ENCODE measurements at places on chromosomes 5 and 9.

- peak; percentile 78 for DNase-seq
These were observed 865 bp upstream of the SLC22A4 start for GRCh38 chr5:132293066-132293991.

- DNase-seq = no peak
These were observed 12.0 kb upstream of the TOR2A start for GRCh38 chr9:127746959-127747569.

GRCh38 chr9:133242991-133243390 lies 32.0 kb downstream of the ABO start:
- no peak for DNase-seq

DNA sequence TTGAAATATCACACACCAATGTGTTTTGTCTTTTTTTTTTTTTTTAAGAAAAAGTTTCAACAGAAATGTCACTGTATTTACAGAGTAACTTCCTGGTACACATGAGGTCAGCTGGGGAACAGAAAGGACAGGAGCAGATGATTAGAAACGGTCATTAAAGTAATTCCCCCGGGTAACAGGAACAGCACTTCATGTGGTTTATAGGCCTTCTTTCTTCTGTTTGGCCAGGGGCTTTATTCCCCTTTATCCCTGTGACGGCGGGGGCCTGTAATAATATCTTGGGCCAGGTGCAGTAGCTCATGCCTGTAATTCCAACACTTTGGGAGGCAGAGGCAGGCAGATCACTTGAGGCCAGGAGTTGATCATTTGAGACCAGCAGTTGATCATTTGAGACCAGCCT lies 30.5 kb upstream of the MSH3 start:
- no peak for DNase-seq

GRCh38 chr9:108056805-108057386 lies 567.3 kb upstream of the KLF4 start:
- DNase-seq = no peak

DNA sequence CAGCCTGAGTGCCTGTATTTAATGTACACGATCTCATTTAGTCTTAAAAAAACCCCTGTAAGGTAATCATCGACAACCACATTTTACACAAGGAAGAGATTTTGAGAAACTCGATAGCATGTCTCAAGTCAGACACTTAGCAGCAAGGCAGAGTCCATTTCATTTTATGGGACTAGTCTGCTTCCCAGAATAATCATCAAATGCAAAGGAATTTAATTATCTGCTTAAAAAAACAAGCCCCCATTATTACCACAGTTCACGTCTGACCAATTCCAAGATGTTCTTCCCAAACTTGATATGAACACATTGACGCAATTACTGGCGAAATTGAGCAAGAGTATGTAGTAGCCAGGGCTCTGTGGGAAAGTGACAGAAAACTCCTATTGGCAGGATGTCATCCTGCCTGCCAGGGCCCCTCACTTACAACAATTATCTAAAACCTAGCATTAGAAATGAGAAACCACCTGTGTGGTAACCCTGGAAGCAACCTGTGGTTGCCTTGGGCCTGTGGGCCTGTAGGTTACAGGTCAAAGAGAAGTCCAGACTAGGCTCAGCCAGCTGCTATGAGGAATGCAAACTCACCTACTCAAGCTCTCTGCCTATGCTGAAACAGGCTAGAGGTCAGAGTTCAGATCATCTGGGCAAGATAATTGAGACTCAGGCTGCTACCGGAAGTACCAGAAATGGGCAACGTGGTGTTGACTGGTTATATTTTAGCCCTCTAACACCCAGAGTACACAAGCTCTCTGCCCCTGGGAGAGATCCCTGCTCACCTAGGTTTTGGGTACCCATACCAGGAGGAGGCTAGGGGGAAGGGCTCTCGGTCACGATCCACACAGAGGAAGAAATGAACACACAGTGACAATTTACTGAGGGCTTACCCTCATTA lies 1.6 kb downstream of the B4GALT1 start:
- peak; percentile 81 for DNase-seq

Data from activated CD4-positive, alpha-beta T cell treated with anti-CD3 and anti-CD28 coated beads, Interleukin-2, Interleukin-6, amounts not matched to agents 100 ng/mL and 50 ng/mL, durations not matched to agents 16 hours and 8 hours (primary cell).